Mucosa of descending colon (tissue), 3 donors: ENCODE measurements at places on chromosomes 6 and 20.
A peak's percentile ranks its signal among the peaks of the same experiment; 100 is the strongest.

- no peak for DNase-seq
These were observed 33.2 kb downstream of the ID4 start for GRCh38 chr6:19870322-19870721.

DNA sequence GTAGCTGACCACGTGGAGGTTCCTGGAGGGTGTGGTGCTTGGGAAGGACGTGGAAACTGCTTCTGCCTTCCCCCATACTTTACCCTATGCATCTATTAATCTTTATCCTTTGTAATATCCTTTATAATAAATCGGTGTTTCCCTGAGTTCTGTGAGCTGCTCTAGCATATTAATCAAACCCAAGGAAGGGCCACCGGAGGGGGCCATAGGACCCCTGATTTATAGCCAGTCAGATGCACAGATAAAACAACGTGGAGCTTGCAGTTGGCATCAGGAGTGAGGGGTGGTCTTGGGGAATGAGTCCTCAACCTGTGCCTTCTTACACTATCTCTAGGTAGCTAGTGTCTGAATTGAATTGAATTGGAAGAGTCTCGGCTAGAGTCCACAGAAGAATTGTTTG lies 36.5 kb upstream of the TFAP2A start:
- DNase-seq: no peak

DNA sequence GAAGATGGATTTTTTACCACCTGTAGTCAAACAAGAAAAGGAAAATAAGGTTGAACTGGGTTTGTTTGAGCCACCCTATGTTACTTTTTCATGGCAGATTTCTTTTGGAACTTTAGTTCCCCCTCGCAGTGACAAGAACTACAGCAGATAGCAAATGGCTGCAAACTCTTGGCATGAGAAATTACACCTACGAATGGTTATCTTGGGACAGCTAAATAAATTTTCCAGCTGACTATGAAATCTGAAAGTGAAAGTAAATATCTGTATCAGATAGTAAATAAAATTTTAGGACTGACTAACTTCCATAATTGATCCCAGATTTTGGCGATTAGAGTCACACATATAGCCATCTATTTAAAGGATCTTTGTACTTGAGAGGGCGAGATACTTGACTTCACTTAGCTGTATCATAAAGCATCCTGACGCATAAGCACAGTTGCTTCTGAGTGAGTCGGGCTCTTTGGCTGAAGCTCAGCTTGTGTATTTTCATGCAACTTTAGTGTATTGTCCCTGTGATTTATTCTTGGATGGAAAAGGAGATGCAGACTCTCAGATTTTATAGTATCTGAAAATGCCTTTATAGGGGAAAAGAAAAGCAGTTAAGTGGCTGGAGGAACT lies 125.3 kb upstream of the B3GAT2 start:
- no peak for DNase-seq

DNA sequence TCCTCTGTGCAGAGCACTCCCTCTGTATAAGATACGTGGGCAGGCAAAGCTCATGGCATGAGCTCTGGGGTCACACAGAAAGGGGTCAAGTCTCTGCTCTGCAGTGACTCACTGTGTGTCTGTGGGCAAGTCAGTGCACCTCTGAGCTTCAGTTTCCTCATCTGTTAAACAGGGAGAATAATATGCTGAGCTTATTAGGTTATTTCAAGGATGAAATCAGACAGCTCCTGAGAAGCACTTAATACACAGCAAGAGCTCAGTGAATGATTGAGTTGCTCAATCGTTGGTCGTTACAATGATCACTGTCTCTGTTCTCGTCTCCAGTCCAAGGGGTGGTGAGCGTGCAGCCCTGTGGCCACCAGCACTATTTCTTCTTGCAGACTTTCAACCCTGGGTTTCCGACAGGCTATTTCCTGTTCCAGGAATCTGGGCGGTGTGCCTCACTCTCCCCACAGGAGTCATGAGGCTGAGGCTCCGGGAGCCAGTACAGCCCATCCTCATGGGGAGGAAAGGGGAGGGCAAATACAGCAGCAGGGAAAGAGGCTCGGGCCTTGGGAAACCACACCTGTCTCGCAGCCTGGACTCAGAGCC lies 28.9 kb downstream of the KIAA1755 start:
- no peak for DNase-seq

- no peak for DNase-seq
These were observed 3.4 kb upstream of the HEY2 start for GRCh38 chr6:125746019-125746414.

DNA sequence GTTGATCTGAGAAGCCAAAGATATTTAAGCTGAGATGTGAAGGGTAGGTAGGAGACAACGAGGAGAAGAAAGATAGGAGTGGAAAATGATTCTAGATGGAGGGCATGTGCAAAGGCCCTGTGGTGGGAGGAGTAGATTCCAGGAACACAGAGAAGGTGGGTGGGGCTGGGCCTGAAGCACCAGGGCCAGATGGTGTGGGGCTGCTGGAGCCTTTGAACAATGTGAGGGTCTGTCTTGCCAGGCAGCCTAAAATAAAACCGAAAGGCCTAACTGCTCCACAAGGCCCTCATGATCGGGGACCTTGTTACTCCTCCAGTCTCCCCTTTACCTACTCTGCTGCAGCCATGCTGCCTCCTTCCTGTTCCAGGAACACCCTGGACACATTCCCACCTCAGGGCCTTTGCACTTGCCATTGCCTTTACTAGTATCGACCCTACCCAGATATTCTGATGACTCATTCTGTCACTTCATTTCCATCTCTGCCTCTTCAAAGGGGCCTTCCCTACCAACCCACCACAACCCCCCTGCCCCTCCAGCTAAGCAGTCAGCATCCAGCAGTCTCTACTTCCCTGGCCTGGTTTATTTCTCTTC lies 20.0 kb downstream of the FAM110A start:
- no peak for DNase-seq

GRCh38 chr20:43726811-43727338 lies at the start of gene GTSF1L:
GTSF1L (minus strand) TSS chr20:43727002; CDS start chr20:43726694, 308 bp downstream.
- DNase-seq: no peak

GRCh38 chr6:150719831-150720230 lies 120.1 kb downstream of the PLEKHG1 start:
- DNase-seq: no peak

DNA sequence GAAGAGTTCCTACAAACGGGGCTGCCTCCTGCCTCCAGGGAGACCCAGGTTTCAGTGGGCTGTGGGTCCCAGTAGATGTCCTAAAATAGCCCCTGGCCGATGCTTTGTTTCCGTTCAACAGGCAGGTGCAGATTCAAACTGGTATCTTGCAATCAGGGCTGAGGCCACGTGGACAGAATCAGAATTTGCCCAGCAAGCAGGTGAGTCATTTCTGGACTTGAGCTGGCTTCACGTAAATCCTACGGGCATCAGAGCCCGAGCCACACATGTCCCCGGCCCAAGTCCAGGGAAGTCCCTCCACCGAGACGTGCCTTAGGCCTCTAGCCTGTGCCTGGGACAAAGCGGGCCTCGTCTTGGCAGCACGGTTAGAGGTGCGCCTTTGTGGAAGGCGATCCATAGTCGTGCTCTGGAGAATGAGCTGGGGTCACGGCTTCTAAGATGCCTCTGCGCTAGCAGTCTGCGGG lies 101.6 kb upstream of the FRMD1 start:
- peak; percentile 25 for DNase-seq

GRCh38 chr6:102848210-102848609 lies 1454.7 kb downstream of the GRIK2 start:
- DNase-seq: no peak

DNA sequence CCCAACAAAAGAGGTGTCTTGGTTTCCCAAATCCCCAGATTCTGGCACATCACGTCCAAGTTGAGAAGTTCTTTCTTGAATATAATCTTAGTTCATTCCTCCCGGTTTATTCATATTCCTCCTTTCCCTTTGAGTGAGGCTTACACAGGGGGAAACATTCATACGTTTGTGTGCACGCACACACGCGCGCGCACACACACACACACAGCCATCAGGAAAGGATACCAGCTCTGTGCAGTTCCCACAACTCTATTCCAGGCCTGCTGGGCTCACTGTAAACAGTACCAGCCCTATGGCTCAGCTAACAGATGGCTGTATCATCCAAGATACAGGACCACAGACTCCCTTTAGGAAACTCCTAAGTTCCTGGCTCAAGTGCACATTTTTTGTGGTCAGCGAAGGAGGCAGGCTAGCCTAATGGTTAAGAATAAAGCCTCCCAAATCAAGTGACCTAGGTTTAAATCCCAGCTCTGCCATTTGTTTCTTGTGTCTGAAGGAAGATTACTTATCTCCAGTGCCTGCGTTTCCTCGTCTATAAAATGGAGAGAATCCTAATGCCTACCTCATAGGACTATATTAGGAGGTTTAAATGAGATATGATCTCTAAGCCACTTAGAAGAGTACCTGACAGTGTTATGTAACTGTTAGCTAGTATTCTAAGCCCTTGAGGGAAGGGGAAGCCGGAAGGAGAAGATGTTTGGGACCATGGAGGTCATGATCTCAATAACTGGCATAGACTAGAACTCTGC lies 3.7 kb upstream of the TAF8 start:
- DNase-seq: no peak

DNA sequence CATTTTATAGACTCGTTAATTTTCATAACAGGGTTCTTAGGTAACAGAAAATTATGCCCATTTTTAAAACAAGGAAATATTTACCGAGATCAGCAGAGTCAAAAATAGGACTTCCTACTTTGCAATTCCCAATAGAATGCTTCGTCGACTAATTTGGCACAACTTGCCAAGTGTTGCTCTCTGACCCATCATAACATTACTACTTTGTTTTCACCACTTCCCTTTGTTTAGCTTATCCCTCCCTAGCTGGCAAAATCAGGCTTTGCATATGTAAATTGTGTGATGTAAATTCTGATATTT lies 914 bp upstream of the RANBP9 start:
- no peak for DNase-seq
